GOT3 (cell line): ENCODE measurements at places on chromosomes 11 and 22.

DNA sequence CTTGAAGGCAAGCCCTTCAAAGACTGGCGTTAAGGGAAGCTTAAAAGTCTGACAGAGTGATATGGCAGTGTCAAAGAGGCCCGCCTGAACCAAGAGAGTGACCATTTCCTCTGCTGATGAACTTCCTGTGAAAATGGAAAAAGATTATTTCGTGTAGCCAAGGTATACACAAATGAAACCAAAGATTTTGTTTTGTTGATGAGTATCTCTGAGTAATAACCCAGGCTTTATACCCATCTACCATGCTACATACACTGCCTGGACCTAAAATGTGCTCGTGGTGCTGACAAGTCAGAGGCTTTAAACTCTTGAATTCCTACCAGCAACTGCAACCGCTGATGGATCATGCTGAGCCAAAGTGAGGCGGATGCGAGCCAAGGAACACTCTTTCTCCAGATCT, 21.0 kb upstream of the FNBP4 start:
- DNase-seq, result no peak

DNA sequence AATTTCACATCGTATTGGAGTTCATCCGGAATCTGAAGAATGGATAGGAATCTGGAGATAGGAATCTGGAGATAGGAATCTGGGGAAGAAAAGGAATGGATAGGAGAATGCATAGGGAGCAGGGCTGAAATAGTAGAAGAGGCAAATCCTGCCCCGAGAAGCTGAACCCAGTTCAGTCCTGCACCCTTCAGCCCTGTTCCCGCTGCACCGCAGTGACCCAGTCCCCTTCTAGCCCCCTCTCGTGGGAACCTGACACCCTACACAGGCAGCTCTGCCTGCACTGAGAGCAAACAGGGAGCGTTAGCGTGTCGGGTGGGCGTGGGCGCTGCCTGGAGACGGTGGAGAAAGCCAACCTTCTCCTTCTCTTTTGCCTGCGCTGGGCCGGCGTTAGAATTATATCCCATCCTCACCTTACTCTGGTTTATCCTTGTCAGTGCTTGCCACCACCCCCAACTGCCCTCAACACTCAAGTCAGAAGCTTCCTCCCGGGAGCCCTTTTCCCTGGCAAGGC, 1.0 kb upstream of the CCKBR start:
- DNase-seq, result no peak

DNA sequence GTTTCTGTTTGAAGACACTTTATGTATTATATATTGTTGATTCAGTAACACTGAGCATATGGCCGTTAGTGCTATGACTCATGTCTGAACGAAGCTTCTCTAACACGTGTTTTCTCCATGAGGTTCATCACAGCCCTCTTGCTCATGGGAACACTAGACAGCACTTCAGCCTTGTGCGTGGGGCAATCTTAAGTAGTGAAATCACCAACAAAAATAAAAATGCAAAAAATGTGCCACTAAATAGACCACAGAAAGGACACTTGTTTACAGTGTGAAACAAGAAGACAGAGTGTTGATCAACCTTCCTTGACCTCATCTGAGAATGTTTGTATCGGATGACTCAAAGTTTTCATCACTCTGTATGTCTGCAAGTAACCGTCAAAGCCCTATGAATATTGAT, 94.5 kb downstream of the FDX1 start:
- no peak for DNase-seq

DNA sequence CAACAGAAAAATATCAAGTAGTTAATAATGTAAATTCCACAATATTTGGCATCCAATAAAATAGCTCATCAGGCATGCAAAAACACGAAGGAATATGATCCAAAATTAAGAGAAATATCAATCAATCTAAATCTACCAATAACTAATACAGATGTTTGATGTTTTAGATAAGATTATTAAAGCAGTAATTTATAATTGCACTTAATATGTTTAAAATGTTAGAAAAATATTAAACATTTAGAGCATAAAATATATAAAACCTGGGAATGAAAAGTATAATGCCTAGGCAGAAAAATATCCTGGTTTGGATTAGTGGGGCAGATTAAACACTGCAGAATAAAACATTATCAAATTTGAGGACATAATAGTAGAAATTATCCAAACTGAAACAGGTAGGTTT, 879.9 kb downstream of the FAM181B start:
- DNase-seq, result no peak

- DNase-seq, result no peak
Measured at GRCh38 chr11:72005347-72006260, 6.9 kb downstream of the IL18BP start.

GRCh38 chr11:129589190-129589860, 213.7 kb downstream of the BARX2 start:
- no peak for DNase-seq

DNA sequence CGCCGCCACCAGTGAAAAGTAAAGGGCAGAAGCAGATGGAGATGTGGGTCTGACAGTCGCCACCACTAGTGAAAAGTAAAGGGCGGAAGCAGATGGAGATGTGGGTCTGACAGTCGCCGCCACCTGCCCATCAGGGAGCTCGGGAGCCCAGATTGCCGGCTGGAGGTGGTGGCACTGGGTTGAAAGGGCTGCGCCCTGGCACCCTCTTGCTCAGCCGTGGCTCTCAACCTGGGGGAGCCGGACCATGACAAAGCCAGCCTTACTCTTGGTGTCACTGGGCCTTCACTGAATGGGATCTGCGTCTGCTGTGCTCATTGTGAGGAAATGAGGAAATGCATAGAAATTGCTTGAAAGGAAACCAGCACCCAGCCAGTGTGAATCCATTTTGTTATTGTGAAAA, 36.3 kb downstream of the AP2A2 start:
- no peak for DNase-seq
